ENCODE measurements at places on chromosomes 5 and 9.

DNA sequence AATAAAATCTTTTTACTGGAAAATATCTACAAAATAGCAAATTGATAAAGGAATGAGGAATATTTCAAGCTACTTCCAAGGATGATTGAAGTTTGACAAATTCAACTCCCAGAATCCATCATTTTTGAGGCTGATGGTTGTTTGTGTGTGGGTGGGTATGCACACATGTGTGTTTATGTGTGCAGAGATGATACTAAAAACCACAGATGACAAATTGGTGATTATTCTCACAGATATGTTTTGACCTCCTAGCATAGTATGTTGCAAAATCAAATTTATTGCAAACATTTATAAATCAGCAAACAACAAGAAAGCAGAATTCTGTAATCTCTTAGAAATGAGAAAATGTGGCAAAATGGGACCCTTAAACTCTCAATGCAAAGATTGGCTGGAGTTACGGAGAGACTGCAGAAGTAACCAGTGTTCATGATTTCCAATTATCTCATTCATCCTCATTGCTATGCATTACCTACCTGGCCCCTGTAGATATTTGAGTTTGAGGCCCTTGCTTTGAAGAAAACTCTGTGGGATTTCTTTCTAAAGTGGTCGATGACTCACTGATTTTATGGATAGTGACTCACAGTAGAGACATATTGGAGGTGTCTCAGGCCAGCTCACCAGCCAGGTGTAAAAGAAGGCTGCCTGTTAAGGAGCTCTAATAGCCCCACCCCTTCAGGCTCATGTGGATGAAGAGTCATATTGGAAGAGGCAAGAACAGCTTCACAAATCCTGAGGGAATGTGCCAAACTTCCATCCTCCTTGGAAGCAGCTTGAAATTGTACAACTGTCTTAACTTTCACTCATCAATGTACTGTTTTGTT lies 44.6 kb upstream of the TMC1 start:
- no peak for DNase-seq

DNA sequence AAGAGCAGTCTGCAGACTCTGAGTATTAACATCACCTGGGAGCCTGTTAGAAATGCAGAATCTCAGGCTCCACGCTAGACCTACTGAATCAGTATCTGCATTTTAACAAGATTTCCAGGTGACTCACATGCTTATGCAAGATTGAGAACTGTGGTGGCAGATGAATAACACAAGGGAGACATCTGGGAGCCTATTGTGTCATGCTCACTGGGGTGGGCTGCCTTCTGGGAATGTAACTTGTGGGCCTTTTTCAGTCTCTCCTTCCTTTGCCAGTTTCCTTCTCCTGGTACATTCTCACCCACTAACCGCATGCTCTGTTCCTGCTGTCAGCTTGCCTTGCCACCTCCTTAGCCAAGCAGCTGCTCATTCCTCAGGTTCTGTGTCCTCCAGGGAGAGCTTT lies 176.6 kb upstream of the C9orf72 start:
- no peak for DNase-seq

DNA sequence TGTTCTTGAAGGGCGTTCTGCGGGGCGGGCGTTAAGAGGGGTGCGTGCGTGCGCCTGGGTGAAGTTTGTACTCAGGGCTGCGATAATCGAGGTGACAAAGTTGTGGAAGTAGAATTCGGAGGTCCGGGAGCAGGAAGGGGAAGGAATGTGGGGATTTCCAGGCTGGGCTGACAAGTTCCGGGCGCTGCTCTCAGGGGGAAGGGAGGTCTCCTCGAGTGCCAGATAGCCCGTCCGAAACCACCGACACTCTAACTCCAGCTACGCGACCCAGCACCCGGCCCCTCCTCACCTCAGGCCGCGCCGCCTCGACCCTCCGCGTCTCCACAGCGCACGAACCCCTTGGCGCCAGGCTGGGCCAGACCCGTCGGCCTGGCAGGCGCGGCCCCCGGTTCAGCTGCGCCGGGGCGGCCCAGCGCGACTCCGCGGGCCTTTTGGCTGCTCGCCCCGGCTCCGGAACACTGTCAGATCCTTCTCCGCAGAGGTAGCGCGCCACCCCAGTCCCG lies at the start of gene IL6ST:
TSS of gene IL6ST (minus strand) at position 469 of the 503 bp plus-strand sequence. CDS start 18,685 bp downstream, outside the sequence.
- DNase-seq: no peak

DNA sequence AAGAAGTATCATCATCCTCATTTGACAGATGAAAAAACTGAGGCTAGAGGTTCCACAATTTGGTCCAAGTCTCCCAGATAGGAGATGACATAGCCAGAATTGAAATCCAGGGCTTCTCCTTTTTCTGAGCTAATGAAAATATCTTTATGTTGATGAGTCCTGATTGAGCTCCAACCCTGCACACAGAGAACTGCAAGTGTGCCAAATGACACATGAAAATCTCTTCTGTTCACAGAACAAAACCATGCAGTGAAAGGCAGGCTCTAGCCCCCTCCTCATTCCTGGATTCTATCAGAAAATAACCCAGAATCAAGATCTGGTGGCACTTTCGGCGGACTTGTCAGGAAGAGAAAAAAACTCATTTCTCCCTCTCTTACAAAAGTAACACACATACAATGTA lies 124.0 kb downstream of the GLIS3 start:
- no peak for DNase-seq

DNA sequence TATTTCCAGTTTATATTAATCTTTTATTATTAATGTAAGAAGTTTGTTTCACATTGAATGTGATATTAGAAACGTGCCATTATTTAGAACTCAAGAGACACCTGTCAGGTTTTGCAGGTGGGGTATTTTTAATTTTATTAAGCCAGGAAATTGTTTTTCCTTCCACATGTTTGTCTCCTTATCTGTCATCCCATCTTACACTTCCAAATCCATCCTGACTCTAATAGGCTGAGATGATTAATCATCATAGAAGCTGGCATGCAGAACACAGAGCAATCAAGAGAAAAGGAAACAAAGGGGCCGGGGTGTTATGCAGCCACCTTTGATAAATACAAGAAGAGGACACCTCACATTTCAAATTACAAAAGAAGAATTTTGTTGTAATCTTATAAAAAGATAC lies 506.5 kb downstream of the ISL1 start:
- no peak for DNase-seq

GRCh38 chr5:33482335-33482734 lies 41.6 kb downstream of the TARS1 start:
- DNase-seq: no peak

DNA sequence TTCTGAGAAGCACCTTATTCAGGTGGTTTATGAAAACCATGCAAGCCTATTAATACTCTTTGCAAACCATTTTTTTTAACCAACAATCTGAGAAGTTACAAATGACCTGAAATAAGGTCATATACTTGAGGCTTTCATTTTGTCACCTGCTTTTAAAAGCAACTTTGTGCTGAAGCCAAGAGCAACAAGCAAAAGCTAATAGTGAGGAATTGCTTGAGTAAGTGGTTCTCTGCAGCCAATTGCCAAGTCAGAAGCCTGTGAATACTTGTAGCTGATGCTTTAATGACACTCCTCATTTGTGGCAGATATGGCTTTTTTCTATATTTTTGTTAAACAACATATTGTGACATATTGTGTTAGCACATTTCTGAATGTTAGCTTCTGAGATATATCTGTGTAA lies 126.7 kb upstream of the ZNF608 start:
- no peak for DNase-seq

- no peak for DNase-seq
Observed at GRCh38 chr9:84839541-84839940, 170.0 kb downstream of the NTRK2 start.

DNA sequence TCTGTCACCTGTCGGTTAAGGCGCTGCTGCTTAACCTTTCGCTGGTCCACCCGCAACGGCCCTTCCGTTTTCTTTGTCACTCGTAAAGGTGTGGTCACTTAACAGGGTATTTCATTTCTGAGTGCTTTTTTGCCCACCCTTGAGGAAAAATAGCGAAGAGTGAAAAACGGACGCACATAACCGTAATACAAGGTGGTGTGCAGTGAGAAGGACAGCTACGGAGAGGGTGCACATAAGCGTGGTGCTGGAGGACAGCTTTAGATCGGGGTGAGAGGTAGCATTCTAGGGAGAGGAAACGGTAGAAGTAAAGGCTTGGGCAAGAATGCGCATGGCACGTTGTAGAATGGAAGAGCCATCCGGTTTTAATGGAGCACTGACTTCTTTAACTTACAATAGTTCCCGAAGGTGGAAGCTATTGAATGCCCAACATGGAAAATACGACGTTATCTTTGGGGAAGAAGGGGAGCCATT lies 761 bp downstream of the CCT5 start:
- DNase-seq: no peak

DNA sequence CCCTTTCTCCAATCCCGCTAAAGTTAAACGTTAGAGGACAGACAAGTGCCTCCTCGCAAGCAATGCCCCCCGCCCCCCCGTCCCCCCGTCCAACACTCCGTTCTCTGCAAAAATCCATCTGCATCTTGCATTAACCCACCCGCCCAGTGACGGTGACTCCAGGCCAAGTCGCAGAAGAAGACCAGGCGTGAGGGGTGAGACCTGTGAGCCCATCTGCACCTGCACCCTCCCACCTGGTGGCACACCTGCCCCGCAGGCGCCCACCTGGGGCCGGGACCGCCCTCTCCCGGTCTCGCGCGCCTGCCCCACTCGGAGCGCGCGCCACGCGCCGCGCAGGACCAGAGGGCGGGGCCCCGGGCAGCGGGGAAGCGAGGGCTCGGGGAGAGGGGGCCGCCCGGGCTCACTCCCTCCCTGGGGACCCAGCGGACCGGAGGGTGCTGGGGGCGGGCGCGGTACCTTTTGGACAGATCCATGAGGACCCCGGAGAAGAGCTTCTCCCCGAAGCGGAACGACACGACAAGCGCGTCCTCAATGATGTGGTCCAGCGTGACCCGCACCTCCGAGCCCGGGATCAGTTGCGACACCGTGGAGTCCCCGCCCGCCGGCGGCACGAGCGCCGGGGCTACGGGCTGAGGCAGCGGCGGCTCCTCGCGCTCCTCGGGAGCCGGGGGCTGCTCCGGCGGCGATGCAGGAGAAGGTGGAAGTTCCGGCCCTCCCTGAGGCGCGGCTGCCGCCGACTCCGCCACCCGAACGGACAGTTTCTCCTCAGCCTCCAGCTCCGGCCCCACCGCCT lies 705 bp downstream of the PWWP2A start:
- peak; percentile 18 for DNase-seq

GRCh38 chr5:54457094-54457862 lies 1.8 kb downstream of the HSPB3 start:
- no peak for DNase-seq

DNA sequence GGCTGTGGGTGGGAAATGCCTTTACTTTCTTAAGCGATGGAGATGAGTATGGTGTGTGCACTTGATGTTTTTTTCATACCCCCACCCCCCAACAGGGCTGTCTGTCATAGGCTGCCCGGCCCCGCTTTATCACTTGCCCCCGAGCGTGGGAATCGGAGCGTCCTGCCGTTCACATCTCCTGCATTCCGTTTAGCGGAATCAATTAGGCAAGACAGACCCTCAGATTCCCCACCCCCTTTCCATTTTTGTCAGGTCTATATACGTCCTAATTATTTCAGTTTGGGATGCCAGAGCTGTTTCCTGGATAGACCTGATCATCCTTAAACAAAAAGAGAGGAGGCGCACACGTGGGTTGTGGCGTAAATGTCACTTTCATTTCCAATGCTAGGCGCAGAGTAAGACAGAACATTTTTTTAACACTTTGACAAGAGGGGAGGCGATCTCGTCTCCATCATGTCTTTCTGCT lies 217.2 kb downstream of the MEF2C start:
- no peak for DNase-seq

- DNase-seq: no peak
Observed at GRCh38 chr9:38437193-38437823, 13.1 kb upstream of the IGFBPL1 start.

GRCh38 chr9:116087246-116087645 lies 66.3 kb upstream of the PAPPA start:
- no peak for DNase-seq

DNA sequence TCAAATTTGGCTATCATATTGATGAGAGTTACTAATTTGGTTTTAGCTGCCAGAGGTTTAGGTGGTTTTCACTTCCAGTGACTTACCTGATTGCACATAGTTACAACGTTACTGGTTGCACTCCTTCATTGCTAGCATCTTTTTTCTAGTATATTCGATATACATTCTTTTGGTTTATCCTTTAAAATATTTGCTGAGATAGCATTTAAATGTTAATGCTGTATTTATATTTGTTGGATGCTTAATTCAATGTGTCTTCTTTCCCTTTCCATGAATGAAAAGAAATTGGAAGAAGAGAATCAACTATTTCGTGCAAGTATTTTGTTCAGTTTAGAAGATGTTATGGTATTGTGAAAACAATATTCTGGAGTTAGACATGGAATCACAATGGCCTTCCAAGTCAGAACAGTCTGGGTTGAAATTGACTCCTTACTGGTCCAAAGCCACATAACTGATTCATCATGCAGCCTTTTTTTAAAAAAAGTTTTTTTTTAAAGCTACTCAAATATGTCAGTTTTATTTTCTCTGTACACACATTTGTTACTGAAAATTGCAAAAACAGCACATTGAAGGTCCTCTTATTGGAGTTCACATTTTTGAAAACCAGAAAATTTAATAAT lies 2.2 kb downstream of the SPIN1 start:
- no peak for DNase-seq

- no peak for DNase-seq
Observed at GRCh38 chr5:72508241-72509170, 1.3 kb upstream of the ZNF366 start.

Data from stimulated activated CD8-positive, alpha-beta memory T cell treated with anti-CD3 and anti-CD28 coated beads, Interleukin-2, amount 100 ng/mL, for 1 hour (primary cell).